ENCODE measurements at places on chromosomes 6 and 20.

DNA sequence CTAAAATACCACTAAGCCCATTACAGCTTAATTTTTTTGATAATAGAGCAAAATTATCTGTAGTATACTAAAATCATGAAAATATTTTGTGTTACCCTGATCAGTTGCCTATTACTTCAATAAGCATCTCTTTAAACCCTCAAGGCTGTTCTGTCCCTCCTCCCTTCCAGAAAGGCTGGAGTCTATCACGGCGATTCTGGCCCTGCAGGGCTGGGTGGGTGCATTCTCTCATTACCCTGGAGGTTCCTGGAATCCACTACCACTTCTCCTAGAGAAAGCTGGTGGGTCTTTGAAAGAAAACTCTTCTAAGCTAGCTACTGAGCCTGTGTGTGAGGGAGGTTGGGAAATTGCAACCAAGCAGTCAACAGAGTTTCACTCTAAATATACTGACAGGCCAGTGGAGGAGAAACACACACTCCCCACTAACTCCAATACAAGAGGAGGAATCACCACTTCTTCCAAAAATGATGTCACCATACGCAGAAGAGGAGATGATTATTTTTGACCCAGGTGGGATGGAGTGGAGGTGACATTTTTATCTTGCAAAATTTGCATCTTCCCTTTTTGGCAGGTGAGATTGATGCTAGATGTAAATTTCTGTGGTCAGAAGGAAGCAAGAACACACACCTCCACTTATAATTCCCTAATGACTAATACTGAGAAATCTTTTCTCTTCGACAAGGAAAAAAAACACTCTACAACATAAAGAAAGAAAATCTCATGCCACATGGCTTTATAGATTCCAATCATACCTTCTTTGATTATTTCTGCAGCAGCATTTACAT is 182.3 kb upstream of the PHACTR1 start:
- DNase-seq = no peak

- DNase-seq = peak; percentile 53
These were observed 2.9 kb downstream of the SOX12 start for GRCh38 chr20:328027-328974.

GRCh38 chr20:17971300-17972013 is 2.6 kb downstream of the MGME1 start:
- no peak for DNase-seq

GRCh38 chr6:156045401-156046267 is 590.0 kb upstream of the NOX3 start:
- no peak for DNase-seq

DNA sequence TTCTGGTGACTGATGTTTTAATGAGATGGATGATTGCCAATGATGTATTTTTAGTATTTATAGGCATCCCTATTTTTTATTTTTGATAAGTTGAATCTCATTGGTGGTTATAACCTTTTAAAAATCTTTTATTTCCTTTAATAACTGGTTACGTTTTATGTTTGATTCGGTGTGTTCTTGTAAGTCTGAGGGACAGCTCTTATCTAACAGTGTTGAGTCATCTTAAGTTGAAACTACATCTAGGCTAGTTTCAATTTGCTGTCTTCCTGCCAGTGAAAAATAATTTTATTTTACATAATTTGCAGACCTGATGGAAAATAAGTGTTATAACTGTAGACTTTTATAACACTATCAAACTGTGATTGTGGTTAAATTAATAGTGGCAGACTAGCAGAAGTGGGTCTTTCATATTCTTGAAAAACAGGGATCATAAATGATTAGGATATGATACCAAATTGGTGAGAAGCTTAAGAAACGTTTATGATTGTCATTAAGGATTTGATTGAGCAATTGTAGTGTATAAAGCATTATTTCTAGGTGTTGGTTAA is 4.6 kb downstream of the AFDN start:
- DNase-seq = no peak

DNA sequence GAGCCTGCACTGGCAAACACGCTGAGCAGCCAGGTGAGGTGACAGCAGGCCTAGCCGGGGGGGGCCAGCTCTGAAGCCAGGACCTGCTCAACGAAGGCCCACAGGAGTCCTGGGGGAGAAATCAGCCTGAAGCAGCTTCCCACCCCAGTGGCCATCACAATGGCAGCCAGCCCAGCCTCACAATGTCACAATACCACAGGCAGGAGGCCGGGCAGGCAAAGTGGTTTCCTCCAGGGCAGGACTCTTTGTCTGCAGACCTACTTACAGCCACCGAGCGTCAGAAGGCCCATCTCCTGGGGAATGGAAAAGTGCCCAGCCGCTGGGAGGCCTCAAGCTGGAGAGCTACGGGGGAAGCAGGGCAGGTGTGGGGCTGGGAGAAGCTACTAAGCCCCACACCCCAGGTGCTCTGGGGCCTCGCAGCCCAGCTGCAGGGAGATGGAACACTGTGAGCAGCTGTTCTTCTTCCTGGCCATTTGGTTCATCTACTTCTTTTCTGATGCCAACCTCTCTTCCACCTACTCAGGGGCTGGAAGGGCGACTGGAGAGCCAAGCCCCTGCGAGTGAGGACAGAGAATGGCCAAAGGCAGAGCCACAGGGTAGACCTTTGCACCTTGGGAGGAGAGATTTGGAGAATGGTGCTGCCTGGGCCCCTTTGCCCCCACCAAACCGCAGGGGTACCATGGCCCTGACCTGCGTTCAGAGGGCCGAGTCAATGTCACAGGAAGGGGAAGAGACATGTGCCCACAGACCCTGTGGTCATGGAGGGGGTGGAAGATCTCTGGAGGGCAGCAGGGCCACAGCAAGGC is 22.3 kb upstream of the AVP start:
- no peak for DNase-seq
